ENCODE measurements at places on chromosomes 2 and 18. TPM values are rescaled to one million over a fixed set of nuclear protein-coding genes. Genes with fewer than 3 reads are reported as not detected.

DNA sequence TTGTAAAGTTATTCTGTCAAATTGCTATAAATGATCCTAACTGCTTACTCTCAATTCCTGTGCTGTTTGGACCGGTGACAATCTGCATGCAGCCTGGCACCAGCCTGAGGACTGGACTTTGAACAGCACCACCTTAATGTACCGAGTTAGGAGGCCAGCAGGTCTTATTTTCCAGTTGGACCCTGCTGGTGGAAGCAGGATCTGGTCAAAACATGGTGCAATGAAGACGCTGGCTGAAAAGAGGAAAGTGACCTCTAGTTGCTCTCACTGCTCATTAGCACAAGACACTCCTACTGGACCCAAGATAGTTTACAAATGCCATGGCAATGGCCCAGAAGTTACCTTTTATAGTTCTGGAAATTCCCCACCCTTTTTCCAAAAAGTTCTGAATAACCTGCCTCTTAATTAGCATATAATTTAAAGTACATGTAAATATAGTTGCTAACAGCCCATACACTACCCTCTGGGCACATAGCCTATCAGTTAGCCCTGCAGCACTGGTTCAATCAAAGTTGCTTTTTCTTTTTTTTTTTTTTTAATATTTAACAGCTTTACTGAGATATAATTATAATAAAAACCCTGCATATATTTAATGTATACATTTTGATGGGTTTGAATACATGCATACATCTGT is 35.8 kb downstream of the RBKS start:
- DNase-seq = no peak

ZSWIM2 gene
- not detected for total RNA-seq

AQP12A gene
- total RNA-seq = not detected

UGT1A7 gene
- total RNA-seq = not detected
